NCI-H2171 (cell line): ENCODE measurements at places on chromosomes 2 and 18.

DNA sequence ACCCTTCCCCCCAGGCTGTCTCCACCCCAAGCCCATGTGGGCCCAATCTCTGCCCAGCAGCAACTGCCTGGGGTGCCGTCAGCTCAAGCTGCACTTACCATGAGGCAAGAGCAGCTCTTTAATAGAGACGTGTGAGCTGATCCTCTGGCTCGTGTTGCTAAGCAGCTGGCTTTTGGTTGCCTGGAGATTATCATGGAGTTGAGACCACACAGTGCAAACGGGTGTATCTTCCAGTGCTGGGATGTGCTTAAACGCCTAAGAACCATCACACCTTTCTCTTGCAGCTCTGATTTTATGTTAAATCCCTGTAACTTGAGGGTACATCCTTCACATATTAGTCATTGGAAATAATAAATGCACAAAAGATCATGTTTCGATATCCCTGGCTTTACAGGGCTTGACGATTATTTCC lies 271.1 kb downstream of the PRKCE start:
- peak; percentile 30 for DNase-seq

GRCh38 chr2:43854671-43855070 lies 15.9 kb downstream of the ABCG8 start:
- DNase-seq: no peak

DNA sequence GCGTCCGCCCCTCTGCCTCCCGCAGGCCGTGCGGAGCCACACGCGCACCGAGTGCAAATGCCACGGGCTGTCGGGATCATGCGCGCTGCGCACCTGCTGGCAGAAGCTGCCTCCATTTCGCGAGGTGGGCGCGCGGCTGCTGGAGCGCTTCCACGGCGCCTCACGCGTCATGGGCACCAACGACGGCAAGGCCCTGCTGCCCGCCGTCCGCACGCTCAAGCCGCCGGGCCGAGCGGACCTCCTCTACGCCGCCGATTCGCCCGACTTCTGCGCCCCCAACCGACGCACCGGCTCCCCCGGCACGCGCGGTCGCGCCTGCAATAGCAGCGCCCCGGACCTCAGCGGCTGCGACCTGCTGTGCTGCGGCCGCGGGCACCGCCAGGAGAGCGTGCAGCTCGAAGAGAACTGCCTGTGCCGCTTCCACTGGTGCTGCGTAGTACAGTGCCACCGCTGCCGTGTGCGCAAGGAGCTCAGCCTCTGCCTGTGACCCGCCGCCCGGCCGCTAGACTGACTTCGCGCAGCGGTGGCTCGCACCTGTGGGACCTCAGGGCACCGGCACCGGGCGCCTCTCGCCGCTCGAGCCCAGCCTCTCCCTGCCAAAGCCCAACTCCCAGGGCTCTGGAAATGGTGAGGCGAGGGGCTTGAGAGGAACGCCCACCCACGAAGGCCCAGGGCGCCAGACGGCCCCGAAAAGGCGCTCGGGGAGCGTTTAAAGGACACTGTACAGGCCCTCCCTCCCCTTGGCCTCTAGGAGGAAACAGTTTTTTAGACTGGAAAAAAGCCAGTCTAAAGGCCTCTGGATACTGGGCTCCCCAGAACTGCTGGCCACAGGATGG lies 7.1 kb upstream of the WNT10A start:
- no peak for DNase-seq

DNA sequence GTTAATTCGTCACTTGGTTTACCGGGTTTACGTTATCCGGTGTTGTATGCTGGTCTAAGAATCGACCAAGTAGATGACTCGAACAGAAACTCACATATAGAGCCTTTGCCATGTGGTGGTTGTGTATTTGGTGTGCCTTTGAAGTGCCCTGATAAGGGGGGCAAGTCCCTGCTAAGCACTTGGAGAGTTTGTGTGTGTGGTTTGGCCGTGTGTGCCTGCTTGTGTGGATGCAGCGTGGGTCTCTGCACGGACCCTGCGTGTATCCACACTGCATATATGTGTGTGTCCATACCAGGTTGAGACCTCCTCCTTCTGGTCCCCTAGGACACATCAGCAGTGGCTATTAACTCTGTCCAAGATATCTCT lies 2.4 kb upstream of the CELF4 start:
- DNase-seq: no peak

- no peak for DNase-seq
These were observed 6.0 kb upstream of the NEDD4L start for GRCh38 chr18:58038063-58038462.

- DNase-seq: no peak
These were observed 43.1 kb downstream of the CPS1 start for GRCh38 chr2:210599476-210599875.

DNA sequence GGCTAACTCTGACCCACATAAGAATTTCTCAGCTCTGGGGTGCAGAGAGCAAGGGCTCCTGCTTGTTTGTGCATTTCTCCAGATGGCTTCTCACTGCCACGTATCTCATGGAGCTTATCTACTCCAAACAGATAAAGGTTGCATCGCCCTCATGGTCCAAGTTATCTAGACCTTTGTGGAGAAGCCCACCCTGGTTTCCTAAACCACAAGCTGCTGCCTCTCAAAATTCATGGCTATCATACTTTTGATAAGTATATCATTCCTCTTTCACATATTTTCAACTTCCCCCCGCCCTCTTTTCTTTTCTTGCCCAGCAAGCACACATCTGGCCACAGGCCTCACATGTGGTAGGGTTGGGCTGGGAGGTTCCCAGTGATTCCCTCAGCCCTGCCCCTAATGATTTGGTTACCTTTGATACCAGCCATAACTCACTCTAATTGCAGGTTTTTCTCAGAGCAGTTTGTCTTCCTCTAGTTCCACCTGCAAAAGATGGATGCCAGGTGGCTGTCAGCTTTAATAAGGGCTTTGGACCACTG lies 146.0 kb downstream of the RHBDD1 start:
- no peak for DNase-seq

DNA sequence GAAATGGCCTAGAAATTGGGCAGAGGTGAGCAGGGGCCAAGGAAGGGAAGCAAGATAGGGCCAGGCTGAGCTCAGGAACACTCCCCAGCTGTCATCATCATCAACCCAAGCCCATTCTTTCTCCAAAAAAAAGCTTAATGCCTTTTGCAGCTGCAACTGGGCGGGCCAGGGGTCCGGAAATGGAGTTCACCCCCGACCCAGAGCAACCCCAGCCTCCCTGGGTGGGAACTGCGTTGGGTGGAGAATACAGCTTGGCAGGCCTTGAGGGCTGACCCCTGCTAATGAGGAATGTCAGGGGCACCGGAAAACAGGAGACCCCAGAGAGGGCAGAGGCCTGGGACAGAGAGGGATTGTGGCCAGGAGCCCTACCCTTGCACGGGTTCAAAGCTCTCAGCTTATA lies 64.8 kb downstream of the TNS1 start:
- no peak for DNase-seq

DNA sequence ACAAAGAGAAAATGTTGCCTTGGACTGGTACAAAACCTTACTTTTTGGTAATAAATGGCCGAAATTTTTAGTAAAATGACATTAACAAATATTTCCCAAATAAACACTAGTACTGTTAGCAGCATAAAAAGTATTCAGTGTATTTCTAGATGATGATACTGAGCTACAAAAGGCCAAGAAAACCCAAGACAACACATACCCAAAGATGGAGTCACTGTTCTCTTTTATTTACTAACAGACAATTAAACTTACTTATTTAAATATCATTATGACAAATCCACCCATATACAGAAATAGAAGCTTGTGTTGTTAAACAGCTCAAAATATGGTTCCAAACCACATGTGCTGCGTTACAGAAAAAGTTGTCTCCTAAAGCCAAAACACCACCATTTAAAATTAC lies 239.9 kb downstream of the ZEB2 start:
- DNase-seq: no peak

- no peak for DNase-seq
These were observed 99.6 kb downstream of the CELF4 start for GRCh38 chr18:37465958-37466357.

DNA sequence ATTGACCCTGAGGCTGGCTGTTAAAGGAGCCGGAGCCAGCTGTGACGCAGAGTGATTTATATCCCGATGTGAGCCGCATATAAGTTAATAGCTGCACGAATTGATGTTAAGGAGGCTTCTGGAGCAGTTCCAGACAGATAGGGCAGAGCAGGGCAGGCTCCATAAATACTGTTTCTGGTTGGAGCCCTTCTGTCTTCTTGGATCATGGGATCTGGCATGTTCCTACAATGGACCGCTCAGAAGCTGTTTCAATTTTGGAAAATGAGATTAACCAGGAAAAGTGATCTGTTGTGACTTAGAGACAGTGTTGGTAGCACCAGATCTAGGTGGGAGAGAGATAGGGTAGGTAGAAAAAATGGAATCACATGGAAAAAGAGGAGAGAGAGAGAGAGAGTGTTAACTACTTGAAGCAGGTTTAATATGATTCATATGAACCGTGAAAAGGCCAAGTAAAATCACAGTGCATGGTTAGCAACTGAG lies 4.8 kb upstream of the IGFBP5 start:
- DNase-seq: no peak

- no peak for DNase-seq
These were observed 64.4 kb upstream of the FSIP2 start for GRCh38 chr2:185674232-185674631.

GRCh38 chr2:197515315-197515738 lies 539 bp upstream of the MOB4 start:
- peak; percentile 64 for DNase-seq

- no peak for DNase-seq
These were observed 7.4 kb upstream of the MTERF4 start for GRCh38 chr2:241109210-241110088.

DNA sequence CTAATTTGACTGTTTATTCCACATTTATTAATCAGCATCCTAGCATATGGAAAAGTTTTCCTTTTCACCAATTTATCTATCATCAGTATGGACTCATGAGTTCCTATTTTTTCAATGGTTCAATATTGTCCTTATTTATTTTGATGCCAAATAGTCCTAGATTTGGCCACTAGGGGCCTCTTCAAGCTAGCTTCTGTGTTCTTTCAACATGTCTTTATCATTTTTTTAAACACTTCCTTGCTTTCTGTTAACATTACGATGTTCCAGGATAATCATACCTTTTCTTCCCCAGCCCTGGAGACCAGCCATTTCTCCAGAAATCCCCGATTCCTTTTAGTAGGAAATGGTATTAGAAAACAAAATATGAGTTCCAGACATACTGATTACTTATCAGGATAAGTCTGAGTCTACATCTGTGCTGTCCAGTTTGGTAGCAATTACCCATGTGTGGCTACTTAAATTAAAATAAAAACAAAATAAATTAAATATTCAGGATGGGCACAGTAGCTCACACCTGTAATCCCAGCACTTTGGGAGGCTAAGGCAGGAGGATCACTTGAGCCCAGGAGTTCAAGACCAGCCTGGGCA lies 70.6 kb downstream of the RPE start:
- DNase-seq: no peak

- no peak for DNase-seq
These were observed 162.5 kb upstream of the TMEFF2 start for GRCh38 chr2:192357217-192357616.

- DNase-seq: no peak
These were observed 21.7 kb downstream of the LCT start for GRCh38 chr2:135815269-135815668.

DNA sequence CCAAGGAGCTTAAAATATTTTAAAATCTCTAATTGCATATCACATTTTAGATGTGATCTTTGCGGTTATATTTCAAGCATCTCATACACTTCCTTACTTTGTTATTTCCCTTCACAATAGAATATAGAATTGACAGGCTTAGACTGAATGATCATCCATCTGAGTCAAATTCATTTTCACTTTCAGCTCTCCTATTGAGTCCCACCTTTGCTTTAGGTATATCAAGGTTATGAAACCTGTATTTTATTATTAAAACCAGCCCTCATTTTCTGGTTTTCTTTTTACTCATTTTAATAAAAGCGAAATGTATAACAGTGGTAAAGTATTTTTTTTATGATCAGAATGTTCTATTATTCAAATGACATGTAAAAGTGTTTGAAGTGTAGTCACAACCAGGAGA lies 162.9 kb upstream of the KYNU start:
- no peak for DNase-seq

DNA sequence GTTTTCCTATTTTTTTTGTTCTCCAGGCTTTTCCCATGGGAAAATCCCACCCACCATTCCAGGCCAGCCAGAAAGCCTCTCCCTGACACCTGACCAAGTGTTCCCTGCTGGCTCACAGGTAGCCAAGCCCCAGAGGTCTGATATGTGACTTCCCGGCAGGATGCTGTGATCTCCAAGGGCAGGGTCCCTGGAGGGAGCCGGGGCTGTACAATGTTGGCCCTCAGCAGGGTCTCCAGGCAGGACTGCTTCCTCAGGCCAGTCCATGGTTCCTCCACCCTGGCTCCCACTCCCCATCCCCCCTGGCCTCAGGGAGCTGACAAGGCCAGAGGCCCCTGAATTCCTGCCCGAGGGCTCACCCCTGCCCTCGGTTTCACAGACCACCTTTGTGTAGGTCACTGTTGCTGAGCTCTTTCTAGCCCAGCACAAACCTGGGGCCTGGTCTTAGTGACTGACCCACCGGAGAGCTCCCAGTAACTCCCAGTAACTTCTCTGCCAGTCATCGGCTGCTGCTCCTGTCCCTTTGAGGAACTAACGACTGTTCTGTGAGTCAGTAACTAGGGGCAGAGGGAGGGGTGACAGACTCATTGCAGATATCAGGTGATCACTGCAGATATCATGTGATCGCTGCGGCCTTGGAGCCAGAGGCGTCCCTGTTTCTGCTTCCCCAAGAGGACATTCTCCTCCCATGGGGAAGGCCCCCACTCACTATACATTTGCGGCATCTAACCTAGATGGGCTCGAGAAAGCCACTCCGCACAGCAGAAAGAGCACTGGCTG lies 38.7 kb downstream of the SDC1 start:
- DNase-seq: no peak

- no peak for DNase-seq
These were observed 58.6 kb upstream of the HS6ST1 start for GRCh38 chr2:128377071-128377910.

- no peak for DNase-seq
These were observed 12.3 kb downstream of the MOGAT1 start for GRCh38 chr2:222683805-222684204.

- no peak for DNase-seq
These were observed 41.9 kb downstream of the ITGB6 start for GRCh38 chr2:160157861-160158829.

- no peak for DNase-seq
These were observed 1673.5 kb upstream of the CELF4 start for GRCh38 chr18:39238981-39239660.

DNA sequence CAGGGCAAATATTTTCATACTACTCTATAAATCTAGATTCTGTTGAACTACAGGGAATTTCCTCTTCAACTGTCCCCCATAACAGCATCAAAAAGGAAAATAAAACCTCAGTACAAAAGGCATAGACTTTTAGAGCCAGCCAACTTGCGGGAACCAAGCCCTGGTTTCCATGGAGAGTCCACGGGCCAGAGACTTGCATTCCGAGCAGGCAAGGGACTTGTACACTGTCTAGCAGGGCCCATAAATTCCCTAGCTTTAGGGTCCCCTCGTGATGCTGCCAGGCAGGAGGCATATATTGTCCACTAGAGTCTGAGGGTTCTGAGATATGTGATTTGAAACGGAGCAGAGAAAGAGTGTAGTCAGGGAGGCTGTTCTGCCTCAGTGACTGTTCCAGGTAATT lies 153.1 kb upstream of the SLC14A2 start:
- DNase-seq: no peak
